Brain (organoid and tissue), 16 donors: ENCODE measurements at places on chromosomes 2 and 18.

- peak; percentile 64 for DNase-seq
These were observed 80.2 kb downstream of the NDUFA10 start for GRCh38 chr2:239944694-239945551.

DNA sequence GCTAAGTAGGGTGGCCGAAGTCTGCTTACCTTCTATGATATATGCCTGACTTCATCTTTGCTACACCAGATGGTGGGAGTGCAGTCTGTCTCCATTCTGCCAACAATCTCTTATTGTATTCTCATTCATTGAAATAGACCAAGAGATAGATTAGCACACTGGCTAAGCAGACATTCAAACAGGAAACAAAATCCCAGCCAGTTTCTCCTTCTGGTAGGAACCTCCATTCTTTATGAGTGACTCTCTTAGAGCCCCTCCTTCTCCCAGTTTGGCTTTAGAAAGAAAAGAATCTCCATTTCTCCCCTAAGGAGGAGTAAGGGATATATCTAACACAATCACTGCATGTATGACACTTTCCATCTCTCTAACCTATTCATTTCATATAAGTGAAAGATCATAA is 118.9 kb upstream of the COL5A2 start:
- DNase-seq: no peak

- no peak for DNase-seq
These were observed 77.1 kb upstream of the NARS1 start for GRCh38 chr18:57698571-57699276.

GRCh38 chr2:157989227-157989626 is 112.4 kb upstream of the UPP2 start:
- DNase-seq: no peak

GRCh38 chr18:80193701-80194100 is 53.6 kb downstream of the PARD6G start:
- DNase-seq: no peak

DNA sequence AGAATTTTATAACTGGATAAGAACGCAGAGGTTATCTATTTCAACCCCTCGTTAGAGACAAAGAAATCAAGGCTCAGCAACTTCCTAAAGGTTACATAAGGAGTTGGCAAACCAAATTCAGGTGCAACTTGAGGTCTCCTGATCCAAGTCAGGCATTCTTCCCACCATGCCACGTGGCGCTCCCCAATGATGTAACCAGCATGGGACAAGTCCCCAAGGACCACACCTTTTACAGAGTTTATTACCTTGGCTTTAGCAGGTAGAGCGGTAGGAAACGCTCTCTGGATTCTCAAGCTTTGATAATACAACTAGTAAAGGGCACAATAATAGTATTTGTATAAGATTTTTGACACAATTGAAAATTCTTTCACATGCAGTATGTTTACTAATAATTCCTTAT is 26.7 kb upstream of the MBOAT2 start:
- no peak for DNase-seq

- DNase-seq: no peak
These were observed 87.2 kb upstream of the POU3F3 start for GRCh38 chr2:104766683-104767082.

GRCh38 chr2:88451811-88452564 is 505 bp downstream of the FOXI3 start:
- DNase-seq: peak; percentile 56

GRCh38 chr2:188028739-188029138 is 262.9 kb upstream of the GULP1 start:
- no peak for DNase-seq

DNA sequence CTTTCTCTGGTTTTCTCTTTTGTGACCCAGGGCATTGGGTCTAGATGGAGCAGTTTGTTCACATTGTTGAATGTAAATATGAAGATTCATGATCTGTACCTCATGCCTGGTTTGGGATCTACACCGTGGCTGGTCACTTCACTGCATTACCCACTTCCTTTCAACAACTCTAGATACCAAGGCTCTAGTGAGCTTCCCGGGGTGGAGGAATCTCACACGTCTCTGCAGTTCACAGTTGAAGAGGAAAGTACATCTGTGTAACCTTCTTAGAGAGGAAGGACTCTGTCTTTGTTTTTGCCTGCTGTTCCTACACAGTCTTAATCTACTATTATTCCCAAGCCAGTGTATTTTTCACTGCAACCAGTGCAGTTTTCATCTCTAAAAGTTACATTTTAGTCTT is 574.8 kb downstream of the MBD2 start:
- no peak for DNase-seq

GRCh38 chr18:49055754-49056172 is 105.0 kb upstream of the SMAD7 start:
- no peak for DNase-seq

DNA sequence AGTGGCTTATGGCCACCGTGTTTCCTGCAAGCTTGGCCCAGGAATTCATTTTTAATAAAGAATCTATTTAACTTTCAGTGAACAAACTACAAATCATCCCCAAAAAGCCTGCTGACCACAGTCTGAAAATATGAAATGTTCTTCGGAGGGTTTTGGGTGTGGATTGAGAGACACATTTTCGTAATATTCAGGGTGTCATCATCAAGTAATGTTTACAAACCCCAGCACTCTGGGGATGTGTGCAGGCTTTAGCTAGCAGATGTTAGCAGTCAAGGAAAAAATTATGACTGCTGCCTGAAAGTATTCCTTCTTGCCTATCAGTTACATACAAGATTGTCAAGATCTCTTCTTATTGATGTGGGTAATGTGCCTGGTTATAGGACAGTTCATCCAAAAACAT is 143.9 kb upstream of the FN1 start:
- no peak for DNase-seq

- no peak for DNase-seq
These were observed 1230.7 kb upstream of the ZEB2 start for GRCh38 chr2:145750612-145751011.

DNA sequence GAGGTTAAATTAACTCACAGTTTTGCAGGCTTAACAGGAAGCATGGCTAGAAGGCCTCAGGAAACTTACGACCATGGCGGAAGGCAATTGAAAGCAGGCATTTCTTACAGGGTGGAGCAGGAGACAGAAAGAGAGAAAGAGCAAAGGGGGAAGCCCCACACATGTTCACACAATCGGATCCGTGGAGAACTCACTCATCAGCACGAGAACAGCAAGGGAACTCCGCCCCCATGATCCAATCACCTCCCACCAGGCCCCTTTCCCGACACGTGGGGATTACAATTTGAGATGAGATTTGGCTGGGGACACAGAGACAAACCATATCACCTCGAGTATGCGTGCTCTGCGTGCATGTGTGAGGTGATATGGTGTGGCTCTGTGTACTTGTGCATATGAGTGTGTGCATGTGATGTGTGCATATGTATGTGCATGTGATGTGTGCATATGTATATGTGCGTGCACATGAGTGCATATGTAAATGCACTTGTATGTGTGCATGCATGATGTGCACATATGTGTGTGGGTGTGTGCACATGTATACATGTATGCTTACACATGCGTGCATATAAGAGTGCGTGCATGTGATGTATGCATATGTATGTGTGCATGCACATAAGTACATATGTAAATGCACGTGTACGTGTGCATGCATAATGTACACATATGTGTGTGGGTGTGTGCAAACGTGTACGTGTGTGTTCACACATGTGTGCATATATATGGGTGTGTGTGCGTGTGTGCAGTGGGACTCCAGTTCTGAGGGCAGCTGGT is 108.7 kb upstream of the HDAC4 start:
- DNase-seq: no peak

DNA sequence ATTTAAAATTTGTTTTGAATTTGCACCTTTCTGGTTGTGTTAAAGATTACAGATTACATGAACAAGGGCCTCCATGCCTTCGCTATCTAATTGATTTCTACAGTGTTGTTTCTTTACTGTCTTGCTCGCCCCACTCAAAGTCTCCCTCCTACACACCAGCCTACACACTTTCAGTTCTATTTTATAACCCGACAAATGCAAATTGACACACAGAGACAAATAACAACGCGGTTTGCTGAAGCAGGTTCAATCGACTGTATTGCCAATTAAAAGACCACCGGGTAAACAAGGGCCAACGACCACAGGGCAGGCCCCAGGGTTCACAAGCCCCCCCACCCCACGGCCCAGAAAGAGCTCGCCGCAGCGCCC is 869 bp downstream of the STARD7 start:
- DNase-seq: no peak
